ENCODE measurements at places on chromosomes 16 and 17. TPM values are rescaled to one million over a fixed set of nuclear protein-coding genes. Genes with fewer than 3 reads are reported as not detected.

SCNN1B gene
- 0.05 TPM for total RNA-seq

LRRC46 gene
- total RNA-seq: 0.25 TPM

PDE6G gene
- 0.98 TPM for total RNA-seq

CBFB gene
- total RNA-seq: 34.8 TPM

TAOK1 gene
- total RNA-seq: 64.9 TPM

OR1E2 gene
- not detected for total RNA-seq

Measured in cardiac ventricle fibroblast (primary cell).